ENCODE measurements at places on chromosomes 1 and 21. TPM values are rescaled to one million over a fixed set of nuclear protein-coding genes. Genes with fewer than 3 reads are reported as not detected.

GRCh38 chr1:3323021-3323795 is 131.3 kb upstream of the ARHGEF16 start:
- peaks cover 27% of the 10 kb centered on the region for H3K4me1 ChIP-seq
- H3K4me3 ChIP-seq: no peak overlapping the region
- H3K27me3 ChIP-seq: peaks cover 79% of the 10 kb centered on the region

CFAP74 gene
- total RNA-seq: not detected

SH2D1B gene
- not detected for total RNA-seq

DNA sequence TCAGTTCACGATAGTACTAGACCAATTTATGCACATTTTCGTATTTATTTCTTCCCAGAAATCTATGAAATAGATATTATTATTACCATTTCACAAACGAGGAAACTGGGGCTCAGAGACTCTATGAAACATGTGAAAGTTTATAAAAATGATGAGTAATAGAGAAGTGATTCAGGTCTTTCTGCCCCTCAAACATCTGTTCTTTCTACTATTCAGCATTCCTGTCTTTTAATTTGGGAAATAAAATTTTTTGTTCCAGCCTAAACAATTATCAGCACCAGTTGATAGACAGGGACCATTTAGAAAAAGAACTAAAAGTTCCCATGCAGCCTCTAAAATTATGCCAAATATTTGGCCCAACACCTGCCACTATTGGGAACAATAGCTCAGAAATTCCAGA is 585.1 kb downstream of the PTPRC start:
- no peak for DNase-seq
- H3K4me1 ChIP-seq: no peaks in the 10 kb centered on the region
- H3K4me3 ChIP-seq: no peak overlapping the region
- H3K36me3 ChIP-seq: no peaks in the 10 kb centered on the region

- no peaks in the 10 kb centered on the region for H3K27me3 ChIP-seq
- no peak for DNase-seq
- H3K27ac ChIP-seq: no peak overlapping the region
- H3K4me1 ChIP-seq: peaks cover 18% of the 10 kb centered on the region
These were observed 34.7 kb upstream of the AK4 start for GRCh38 chr1:65113298-65113697.

GRCh38 chr1:18290740-18291412 is 183.3 kb downstream of the IGSF21 start:
- no peak overlapping the region for H3K4me3 ChIP-seq
- no peaks in the 10 kb centered on the region for H3K4me1 ChIP-seq
- H3K27me3 ChIP-seq: peaks cover 4% of the 10 kb centered on the region
- H3K36me3 ChIP-seq: no peaks in the 10 kb centered on the region

DNA sequence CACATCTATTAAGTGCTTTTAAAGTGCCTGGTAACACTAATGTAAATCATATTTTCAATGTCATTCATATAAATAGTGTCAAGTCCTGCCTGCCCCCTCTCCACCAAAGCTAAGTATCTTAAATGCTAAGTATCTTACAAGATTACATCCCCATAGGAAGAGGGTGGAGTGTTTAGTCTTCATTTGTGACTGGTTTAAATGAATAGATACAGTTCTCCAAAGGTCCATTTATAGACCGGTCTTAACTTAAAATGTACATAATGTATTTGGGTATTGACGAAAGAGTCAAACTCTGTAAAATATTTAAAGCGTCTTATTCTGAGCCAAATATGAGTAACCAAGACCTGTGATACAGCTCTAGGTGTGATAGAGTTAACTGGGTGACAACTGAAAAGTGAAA is 60.2 kb downstream of the POU2F1 start:
- DNase-seq: no peak
- no peaks in the 10 kb centered on the region for H3K27me3 ChIP-seq
- H3K27ac ChIP-seq: no peak overlapping the region
- peaks cover 5% of the 10 kb centered on the region for H3K4me1 ChIP-seq
- H3K36me3 ChIP-seq: no peaks in the 10 kb centered on the region
